ENCODE measurements at places on chromosomes 2 and 18. TPM values are rescaled to one million over a fixed set of nuclear protein-coding genes. Genes with fewer than 3 reads are reported as not detected.

- DNase-seq: no peak
Measured at GRCh38 chr18:50610349-50610748, 50.5 kb downstream of the MAPK4 start.

DNA sequence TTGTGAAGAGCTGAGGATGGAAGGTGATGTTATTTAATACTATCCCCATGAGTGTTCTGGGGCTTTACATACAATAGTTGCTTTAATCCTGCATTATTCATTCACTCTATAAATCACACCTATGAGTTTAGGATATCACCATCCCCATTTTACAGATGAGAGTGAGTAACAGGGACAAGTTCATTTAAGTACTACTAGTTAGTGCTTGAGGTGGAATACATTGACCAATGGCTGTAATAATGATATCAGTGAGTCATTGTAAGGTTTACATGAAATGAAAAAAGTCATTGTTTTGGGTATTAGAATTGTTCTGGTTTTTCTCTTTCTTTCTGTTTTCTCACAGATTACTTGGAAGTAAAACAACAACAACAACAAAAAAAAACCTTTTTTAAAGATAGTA is 42.5 kb downstream of the TANC1 start:
- no peak for DNase-seq

- no peak for DNase-seq
Measured at GRCh38 chr2:16962505-16962904, 296.9 kb upstream of the CYRIA start.

DNA sequence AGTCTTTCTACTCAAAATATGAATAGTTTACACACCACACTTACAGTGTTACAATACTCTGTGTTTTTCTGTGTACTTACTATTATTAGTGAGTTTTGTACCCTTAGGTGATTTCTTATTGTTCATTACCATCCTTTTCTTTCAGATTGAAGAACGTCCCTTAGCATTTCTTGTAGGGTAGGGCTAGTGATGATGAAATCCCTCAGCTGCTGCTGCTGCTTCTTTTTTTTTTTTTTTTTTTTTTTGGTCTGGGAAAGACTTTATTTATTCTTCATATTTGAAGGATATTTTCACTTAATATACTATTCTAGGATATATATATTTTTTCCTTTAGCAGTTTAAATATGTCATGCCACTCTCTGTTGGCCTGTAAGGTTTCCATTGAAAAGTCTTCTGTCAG is 29.0 kb upstream of the SERPINB2 start:
- no peak for DNase-seq

DNA sequence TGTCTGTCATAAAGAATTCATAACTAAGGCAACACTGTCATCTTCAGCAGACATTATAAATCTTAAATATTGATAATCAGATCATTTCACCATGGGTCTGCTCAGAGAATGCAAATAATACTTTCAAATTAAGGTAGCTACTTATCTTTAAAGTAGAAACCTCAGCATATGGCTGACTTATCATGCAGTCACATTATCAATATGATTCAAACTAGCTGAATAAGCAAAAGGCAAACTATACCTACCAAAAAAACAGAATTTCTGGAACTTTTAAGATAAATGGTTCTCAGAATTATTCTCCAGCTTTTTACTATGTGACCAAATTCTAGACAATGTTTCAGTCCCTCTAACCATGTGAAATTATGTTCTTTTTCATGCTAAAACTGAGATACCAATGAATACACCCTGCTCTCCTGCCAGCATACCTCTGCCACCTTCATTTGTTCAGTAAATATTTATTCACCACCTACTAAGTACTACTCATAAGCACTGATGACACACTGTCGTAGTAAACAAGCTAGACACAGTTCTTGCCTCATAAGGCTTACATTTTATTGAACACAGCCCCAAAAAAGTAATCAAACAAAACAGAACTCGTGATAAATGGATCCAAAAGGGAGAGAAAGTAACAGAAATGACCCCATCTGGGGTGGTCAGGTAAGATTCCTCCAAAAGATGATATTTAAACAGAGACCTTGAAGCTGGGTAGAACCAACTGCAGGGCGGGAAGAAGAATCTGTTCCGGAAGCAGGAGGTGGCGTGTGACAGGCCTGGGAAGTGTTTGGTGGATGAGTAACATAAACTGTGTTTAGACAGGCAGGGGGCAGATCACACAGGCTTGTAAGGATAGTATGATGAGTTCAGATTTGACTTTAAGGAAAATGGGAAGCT is 17.7 kb downstream of the SPIRE1 start:
- no peak for DNase-seq

The CRYGC gene
- not detected for total RNA-seq

The ICA1L gene
- 13.5 TPM for total RNA-seq
